ELR (cell line): ENCODE measurements at places on chromosomes 13 and 19.

GRCh38 chr13:80296638-80297037 lies 44.3 kb downstream of the SPRY2 start:
- DNase-seq: no peak

GRCh38 chr19:11657307-11657706 lies 60.0 kb downstream of the ZNF627 start:
- no peak for DNase-seq

- peak; percentile 33 for DNase-seq
These were observed 1.1 kb downstream of the GJA3 start for GRCh38 chr13:20159646-20160305.

GRCh38 chr13:49062297-49062896 lies 86.7 kb downstream of the FNDC3A start:
- DNase-seq: peak; percentile 54

GRCh38 chr19:28247243-28247642 lies 965.7 kb downstream of the UQCRFS1 start:
- DNase-seq: no peak

- no peak for DNase-seq
These were observed 126.8 kb upstream of the CACNA1A start for GRCh38 chr19:13633109-13633508.

DNA sequence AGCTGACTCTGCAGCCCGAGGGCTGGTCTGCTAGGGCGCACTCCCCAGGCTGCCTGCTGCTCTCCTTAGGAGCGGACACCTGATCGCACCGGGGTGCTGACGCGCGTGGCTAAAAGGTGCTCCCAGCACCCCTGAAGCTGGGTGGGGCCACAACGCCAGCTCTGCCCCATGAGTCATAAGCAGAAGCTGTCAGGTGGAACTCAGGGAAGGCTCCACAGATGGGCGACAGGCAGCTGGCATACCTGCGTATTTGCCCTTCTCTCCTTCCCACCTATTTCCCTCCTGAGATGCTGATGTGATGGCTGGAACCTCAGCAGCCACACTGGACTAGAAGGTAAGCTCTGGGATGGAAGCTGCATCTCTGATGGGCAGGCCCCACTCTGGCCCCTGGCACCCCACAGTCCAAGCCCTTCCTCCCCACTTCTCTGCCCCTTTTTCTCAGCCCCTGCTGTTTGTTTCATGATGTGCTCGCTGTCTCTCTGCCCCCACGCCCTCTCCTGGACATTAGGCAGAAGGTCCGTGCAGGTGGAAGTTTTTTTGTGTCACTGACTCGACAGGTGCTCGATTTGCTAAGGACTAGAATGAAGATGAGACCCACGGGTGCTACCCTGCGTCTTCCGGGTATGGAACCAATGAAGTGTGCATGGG lies 30.3 kb upstream of the CACTIN start:
- peak; percentile 25 for DNase-seq

GRCh38 chr13:50844084-50844875 lies 788 bp upstream of the DLEU7 start:
- DNase-seq: no peak

DNA sequence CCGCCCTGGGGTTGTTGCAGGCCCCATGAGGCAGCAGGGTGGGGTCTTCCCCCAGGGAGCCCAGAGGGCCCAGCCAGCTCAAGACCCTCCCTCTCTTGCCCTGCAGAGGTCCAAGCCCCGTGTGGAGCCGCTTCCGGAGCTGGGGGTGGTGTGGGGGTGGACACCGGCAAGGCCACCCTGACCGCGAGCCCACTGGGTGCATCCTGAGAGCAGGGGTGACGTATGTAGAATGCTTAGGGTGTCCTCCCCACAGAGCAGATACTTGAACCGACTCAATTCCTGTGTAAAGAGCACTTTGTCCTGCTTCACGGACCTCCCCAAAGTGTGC lies 14.8 kb downstream of the UBXN6 start:
- no peak for DNase-seq

- DNase-seq: no peak
These were observed 7.8 kb upstream of the TINCR start for GRCh38 chr19:5575590-5575989.

DNA sequence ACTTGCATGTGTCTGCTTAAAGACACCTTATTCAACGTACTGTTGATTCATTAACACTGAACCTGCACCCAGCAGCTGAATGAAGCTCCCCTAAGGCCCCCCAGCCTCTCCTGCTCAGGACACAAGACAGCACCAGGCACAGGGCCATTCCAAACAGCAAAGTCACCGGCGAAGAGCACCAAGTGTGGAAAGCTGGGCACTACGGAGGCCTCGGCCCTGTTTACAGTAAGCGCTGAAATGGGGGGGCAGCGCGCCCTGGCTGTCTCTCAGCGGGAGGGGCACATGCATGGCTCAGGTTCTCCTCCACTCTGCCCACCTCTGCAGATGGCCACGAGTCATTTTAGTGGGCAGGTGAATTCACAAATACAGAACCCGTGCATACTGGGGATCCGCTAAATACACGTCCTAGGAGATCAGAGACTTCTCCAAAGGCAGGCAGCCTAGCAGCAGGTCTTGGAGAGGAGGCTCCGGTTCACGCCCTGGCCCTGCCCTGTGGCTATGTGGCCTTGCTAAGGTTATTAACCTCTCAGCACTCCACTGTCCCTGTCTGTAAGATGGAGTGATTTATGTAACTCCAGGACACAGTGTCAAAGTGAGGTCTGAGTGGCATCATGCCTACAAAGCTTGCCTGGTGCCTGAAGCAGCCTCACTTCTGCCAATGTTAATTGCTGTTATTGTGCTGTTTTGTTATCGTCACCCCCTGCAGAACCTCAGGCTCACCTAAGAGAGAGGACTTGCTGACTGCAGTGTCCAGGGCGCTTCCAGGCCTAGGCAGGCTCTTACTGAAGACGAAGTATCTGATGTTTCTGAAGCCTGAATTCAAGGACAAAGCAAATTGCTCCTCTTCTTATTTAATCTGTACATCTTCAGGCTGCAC lies 207.4 kb upstream of the SOX1 start:
- no peak for DNase-seq

DNA sequence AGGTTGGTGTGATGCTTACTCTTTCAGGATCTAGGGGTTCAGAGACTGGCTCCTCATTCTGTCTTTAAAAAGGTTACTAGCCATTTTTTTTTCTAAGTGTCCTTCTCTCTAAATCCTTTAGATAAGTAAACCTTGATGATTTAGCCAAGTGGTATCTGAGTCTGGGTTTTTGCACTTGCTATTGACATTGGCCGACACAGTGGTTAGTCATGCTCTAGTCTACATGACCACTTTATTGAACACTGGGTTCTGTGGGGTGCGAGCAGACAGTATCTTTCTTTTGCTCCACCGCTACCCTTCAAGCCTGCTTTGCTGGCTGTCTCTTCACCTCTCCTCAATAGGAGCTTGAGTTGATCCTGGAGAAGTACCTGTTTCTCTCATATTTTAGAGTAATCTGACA lies 6.2 kb upstream of the NUP58 start:
- no peak for DNase-seq

DNA sequence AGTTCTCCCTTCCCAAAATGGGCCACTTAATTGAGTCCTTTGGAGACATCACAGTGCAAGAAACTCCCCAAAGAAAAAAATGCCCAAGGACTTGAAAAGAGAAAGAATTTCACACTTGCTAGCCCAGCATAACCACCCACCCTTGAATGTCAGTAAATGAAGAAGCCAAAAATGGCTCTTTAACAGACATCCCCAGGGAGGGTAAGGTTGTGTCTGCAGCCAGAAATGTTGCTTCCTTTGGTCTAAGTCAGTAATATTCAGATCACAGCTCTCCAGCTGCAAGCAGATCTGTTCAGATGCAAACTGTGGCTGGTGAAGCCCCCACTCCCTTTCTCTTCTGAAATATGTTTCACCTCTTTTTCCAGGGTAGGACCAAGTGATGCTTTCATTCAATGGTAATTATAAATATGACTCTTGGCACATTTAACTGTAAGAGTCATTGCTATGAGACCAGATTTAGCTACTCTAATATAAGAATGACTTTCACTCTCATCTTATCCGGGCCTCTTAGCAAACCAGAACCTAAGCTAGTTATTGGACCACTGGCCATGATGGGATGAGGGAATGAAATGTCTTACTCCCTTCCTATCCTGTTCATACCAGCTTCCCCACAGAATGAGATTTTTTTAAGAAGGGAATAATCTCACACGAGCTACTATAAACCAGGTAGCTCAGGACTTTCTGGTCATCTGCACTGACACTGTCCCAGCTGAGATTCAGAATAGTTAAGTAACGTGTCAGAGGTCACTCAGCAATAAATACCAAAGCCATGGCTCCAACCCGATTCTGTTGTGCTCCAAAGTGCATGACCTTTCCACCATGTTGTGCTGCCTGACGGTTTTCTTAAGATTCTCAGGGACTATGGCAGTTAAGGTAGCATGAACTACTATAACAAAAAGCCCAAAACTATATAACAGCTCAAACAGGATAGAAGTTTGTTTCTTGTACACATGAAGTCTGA lies 234.1 kb downstream of the FOXO1 start:
- no peak for DNase-seq

DNA sequence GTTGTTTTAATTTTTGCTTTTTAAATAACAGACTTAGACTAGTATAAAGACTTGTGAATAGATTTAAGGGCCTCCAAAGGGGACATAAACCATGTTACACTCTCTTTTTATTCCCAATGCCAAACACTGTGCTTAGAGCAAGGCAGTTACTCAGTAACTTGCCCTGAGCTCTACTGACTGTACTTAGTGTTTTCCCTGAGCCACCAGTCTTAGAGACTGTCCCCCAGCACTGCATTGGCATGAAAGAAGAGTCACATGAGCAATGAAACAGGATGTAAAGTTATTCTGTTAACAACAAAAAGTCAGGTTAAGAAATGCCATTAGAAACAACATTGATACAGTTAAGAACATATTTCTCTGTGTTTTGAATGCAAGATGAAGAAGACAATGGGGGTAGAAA lies 187.9 kb downstream of the TBC1D4 start:
- DNase-seq: no peak

DNA sequence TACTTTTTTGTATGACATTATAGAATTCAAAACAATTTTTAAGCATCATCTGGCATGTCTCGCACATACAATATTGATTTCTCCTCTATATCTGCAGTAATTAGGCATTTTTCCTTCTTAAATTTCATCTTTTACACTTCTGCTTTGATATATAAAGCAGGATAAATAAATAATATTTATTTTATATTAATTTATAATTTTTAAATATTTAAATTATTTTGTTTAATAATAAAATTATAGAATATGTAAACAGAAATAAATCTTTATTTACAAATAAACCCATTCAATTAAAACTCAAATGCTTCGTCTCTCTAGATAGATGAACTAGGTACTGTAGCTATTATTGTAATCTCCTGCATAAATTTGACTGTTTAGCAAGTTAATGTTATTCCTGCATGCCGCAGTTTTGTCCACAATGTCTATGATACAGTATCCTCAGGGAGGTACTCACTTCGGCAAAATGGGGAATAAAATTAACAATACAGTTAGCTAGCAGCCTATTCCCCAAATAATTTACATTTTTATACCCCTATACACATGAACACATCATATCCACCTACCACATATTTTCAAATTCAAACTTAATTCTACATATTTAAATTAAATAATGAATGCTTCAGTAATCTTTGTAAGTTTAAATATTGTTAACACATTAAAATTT lies 473.6 kb upstream of the SLC10A2 start:
- DNase-seq: no peak

DNA sequence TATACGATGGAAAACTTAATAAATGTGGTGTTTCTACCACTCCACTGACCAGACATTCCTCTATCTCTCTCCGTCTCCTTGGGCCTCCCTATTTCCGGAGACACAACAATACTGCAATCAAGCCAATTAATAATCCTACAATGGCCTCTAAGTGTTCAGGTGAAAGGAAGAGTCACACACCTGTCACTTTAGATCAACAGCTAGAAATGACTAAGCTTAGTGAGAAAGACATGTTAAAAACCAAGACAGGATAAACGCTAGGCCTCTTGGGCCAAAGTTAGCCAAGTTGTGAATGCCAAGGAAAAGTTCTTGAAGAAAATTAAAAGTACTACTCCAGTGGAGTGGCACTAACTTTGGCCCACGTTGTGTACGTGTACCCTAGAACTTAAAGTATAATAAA lies 22.5 kb downstream of the ZDHHC20 start:
- DNase-seq: no peak

DNA sequence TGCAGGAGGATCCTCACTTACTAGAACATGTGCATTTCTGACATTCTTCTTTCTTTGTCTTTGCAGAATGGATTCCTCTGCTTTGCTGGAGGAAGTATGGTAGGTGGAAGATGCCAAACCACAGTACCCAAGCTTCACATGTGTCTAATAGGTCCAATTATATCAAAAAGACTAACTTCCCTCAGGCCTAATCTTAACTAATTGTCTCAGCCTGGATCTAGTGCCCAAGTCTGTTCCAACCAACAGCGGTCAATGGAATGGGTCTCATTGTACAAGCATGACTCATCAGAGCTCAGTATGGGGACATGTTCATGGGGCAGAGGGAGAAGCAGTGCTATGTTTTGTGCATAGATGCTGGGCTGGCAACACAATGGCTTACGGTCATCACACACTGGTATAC lies 81.6 kb upstream of the CSNK1A1L start:
- peak; percentile 35 for DNase-seq

DNA sequence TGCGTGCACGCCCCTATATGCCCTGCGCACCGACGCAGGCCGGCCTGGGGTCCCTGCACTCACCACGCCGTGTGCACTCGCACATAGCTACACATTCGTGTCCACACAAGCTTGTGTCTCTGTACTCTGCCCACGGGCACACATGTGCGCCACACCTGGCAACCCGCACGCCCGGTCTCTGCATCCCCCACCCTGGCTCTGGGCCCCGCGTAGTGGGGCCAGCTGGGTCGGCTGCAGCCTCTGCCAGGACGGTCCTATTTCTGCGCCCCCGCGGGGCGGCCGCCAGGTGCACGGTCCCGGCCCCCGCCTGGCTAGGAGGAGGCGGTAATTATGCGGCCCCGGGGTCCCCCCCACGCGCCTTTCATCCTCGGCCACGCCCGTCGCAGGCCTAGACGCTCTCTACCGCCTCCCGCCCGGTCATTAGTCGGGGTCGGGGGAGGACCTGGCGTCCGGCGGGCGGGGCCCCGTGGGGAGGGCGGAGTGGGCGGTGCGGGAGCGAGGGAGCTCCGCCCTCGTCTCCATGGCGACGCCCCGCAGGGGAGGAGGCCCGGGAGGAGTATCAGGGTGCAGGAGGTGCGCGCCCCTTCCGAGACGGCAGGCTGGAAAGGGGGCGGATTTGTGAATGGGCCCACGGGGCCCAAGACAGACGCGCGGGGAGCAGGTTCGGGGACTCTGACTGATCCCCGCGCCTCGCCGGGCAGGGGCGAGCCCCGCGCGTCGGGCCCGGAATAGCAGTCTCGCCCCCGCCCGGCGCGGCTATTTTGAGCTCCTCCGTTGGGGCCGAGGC lies 2.8 kb upstream of the CIRBP start:
- DNase-seq: peak; percentile 93

- no peak for DNase-seq
These were observed 1604.8 kb downstream of the OLFM4 start for GRCh38 chr13:54633456-54633855.

GRCh38 chr13:98664924-98665637 lies 87.4 kb downstream of the SLC15A1 start:
- DNase-seq: peak; percentile 50

GRCh38 chr19:29001597-29002245 lies 211.2 kb downstream of the UQCRFS1 start:
- DNase-seq: no peak

- peak; percentile 41 for DNase-seq
These were observed 2590.1 kb downstream of the PCDH9 start for GRCh38 chr13:64640002-64640401.
